NCI-H2227 treated with DMSO at 0.1 percent for 48 hours (cell line): ENCODE measurements at places on chromosomes 1 and 21.
A peak's percentile ranks its signal among the peaks of the same experiment; 100 is the strongest.

DNA sequence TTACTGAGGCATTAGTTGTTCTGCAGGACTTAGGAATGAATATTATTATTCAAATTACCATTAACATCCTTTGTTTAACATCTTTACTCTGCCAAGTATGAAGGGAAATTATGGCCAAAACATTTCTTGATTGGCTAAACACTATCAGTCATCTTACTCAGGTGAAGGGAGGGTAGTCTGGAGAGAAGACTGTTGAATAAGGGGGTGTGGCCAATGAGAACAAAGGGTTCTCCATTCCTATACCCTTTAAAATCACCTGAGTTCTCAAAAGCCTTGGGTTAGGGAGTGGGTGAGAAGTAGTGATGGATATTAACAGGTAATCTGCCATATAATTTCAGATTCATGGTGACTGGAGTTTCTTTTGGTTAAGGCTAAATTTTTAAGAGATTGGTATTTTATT, 19.3 kb downstream of the CRYZL1 start:
- DNase-seq: no peak

GRCh38 chr1:22739648-22740385, 29.2 kb downstream of the EPHB2 start:
- no peak for DNase-seq

GRCh38 chr1:91018006-91018405, 3.8 kb downstream of the ZNF644 start:
- peak; percentile 36 for DNase-seq

DNA sequence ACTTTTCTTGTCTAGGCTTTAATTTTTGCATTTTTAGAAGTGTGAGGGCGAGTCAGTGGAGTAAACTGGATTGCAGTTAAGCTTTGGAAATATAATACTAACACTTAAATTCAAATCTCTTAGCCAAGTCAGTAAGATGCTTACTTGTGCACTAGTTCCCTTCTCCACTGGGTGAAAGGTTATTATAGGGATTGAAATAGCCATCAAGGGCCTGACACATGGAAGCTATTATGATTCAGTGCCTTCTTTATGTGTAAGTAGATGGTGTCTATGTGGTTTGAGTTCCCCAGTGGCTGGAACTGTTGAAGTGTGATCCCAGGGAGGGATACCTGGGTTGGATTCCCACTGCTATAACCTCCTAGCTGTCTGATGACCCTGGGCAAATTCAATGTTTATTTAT, 24.7 kb upstream of the DMRTA2 start:
- no peak for DNase-seq

GRCh38 chr1:159483501-159483900, 44.0 kb downstream of the OR10J1 start:
- DNase-seq: no peak
